Nephron progenitor cell (in vitro differentiated cells): ENCODE measurements at places on chromosomes 4 and X.

- DNase-seq, result no peak
These were observed 61.4 kb downstream of the ANKRD17 start for GRCh38 chr4:73197220-73197619.

DNA sequence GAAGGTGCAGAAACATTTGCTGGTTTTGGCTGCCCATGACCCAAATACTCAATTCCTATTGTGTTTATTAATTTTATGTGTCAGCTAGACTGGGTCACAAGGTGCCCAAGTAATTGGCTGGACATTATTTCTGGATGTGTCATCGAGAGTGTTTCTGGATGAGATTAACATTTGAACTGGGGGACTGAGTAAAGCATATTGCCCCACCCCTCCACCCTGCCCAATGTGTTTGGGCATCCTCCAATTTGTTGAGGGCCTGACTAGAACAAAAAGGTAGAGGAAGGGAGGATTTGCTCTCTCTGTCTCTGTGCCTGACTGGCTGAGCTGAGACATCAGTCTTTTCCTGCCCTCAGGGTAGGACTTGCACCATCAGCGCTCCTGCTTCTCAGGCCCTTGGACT, 29.7 kb upstream of the LCORL start:
- no peak for DNase-seq

DNA sequence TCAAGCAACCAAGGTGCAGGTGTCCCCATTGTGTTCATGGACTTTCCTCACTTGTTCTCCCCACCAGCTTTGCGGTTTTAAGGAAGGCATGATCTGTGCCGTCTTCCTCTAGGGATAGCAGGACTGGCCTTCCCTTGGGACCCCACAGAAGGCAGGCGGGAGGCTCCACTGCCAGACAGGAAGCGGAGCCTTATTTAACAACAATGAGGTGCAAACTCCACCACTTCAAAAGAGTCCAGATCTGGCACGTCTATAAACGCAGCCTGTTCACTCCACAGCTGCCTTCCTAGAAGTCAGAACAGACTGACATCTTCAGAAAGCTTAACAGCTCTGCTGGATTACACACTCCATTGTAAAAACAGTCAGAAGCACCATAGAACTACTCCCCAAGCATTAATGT, 1.7 kb upstream of the GPR143 start:
- DNase-seq, result no peak

DNA sequence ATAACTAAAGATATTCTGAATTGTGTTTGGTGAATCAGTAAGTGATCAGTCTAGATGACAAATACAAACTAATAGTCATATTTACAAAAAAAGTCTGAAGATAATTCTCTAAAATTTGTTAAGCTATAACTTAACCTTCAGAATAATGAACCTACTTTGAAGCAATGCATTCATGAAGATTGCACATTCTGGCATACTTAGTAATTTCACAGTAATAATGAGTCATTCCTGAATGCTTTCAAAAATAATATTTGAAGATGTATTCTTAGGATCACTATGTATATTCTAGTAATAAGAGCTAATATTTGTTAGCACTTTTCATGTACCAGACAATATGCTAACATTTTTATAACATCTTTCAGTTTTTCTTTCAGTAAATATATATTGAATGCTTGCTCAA, 756.7 kb upstream of the SLIT2 start:
- DNase-seq, result no peak

DNA sequence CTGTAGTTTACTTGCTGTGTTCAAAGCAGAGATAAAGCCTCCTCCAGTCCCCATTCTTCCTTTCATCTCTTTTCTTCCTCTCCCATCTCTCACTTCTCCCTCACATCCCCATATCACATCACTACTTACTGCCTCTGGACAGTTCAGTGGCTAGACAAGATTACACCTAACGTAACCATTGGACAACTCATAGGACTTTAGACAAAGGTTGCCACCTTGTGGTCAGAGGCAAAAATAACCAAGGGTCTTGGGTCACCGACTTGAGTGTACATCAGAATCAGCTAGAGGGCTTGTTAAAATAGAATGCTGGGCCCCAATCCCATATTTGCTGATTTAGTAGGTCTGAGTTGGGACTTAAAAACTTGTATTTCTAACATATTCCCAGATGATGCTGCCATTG, 109.3 kb upstream of the DGKK start:
- peak; percentile 25 for DNase-seq

- DNase-seq, result no peak
These were observed 70.4 kb upstream of the S100G start for GRCh38 chrX:16579517-16579916.

DNA sequence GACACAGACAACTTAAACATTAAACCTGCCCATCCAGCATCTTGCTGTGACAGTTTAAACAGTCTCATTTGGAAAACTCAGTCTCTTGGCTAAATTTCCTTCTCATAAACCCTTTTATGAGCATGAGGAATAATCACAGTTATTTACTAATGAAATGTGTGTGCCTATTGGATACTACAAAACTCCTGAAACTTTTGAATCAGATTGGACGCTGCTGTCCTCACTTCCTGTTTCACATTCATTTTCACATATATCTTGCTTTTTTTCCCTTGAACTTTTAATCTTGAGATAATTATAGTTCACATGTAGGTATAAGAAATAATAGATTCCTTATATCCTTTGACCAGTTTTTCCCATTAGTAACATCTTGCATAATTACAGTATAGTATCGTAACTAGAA, 111.7 kb downstream of the CDKL5 start:
- no peak for DNase-seq

- no peak for DNase-seq
These were observed 1544.5 kb upstream of the TENM3 start for GRCh38 chr4:180698550-180699195.

- DNase-seq, result no peak
These were observed 33.8 kb downstream of the TXK start for GRCh38 chr4:48100256-48100655.

DNA sequence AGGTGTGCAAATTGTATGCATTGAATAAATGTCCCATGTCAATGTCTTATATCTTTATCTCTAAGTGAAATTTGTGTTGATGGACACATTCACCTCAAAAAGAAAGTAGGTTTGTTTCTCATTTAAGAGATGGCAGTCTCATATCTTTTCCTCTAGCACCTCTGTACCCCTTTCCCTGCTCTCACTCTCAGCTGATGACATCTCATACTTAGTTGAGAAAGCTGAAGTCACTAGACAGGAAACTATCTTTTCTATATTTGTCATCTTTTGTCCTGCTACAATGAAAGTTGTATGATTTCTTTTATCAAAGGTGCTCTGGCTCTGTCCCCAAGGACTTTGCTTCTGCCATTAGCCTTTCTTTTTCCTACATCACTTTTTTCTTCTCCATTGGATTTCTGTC, 84.0 kb upstream of the GRPR start:
- DNase-seq, result no peak

DNA sequence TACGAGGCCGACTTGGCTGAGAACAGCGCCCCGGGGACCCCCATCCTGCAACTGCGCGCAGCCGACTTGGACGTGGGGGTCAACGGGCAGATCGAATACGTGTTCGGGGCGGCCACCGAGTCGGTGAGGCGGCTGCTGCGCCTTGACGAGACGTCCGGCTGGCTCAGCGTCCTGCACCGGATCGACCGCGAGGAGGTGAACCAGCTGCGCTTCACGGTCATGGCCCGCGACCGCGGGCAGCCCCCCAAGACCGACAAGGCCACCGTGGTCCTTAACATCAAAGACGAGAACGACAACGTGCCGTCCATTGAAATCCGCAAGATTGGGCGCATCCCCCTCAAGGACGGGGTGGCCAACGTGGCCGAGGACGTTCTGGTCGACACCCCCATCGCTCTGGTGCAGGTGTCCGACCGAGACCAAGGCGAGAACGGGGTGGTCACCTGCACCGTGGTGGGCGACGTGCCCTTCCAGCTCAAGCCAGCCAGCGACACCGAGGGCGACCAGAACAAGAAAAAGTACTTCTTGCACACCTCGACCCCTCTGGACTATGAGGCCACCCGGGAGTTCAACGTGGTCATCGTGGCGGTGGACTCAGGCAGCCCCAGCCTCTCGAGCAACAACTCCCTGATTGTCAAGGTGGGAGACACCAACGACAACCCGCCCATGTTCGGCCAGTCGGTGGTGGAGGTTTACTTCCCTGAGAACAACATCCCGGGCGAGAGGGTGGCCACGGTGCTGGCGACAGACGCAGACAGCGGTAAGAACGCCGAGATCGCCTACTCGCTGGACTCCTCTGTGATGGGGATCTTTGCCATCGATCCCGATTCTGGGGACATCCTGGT, 2.4 kb downstream of the PCDH7 start:
- peak; percentile 30 for DNase-seq

- no peak for DNase-seq
These were observed 1.5 kb downstream of the STARD8 start for GRCh38 chrX:68648960-68649359.

DNA sequence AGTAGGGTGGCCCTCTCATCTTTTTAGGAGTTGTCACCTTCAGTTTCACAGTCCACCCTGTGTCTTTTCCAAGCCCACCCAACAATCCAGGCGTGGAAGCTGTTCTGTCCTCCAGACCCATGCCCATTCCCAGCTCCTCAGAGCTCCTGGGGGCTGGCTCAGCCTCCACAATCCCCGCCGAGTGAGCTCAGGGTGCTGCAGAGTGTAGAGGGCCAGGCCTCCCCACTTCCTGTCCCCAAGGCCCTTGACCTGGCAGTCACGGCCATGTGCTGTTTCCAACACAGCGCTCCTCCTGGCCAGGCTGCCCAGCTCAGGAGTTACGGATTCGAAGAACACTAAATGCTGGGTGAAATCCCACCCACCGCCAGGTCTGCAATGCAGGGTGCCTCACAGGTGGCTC, 31.8 kb downstream of the PDHA1 start:
- DNase-seq, result no peak

DNA sequence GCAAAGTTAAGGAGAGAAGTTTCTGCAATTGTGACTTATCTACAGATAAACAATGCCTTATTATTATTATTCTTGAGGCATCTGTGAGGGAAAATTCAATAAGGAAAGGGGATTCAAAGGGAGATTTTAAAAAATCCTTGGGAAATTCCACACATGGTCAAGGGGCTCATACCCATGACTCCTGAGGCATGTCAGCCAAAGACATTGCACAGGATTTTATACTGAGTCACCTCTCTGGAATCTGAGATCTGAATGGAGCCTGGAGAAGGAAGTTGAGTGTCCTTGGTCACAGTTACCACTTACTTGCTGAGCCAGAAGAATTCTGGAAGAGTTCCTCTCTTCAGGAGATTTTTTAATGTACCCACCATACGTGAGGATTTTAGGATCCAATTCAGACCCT, 14.4 kb upstream of the CXCL8 start:
- DNase-seq, result no peak
